Activated CD4-positive, alpha-beta T cell treated with anti-CD3 and anti-CD28 coated beads, Interleukin-2, amount 10 ng/mL, durations not matched to agents 7 days and 5 days (primary cell): ENCODE measurements at places on chromosomes 3 and 15. TPM values are rescaled to one million over a fixed set of nuclear protein-coding genes. Genes with fewer than 3 reads are reported as not detected.

TGM5 gene
- not detected for total RNA-seq

PATL2 gene
- 15.9 TPM for total RNA-seq

PLS1 gene
- total RNA-seq = 2.1 TPM

DNA sequence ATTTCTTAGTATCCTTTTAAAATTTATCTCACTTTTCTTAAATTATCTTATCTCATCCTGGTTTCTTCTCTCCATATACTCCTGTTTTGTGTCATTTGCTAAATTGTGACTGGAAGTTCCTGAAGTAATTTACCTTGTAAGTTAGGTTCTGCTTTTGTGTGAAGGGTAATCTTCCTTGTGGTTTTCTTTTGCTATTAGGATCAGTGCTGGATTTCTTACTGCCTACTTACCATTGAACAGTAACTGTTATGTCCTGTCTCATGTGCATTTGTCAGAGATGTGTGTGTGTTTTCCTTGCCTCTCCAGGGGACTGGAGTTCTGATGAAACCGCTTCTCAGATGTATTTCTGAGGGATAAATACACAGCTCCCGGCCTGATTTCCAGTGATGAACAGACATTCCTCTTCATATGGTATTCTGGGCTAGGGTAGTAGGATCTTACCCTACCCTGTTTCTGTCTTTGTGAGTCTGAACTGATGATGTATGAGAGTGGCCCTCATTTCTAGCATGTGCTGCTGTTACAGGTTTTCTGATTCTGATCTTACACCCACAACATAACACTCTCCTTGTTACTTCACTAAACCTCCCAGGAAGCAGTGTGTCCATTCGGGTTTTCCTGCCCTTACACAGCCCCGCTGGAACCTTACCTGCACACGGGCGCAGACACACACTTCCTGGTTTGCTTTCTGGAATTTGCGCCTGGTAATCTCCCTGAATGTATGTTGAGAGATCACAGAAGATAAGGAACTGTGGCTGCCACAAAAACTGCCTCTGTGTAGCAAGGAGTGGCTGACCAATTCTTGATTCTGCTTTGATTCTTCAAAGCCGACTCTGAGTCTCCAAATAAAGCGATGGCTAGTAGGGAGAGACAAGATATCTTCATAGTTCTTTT, 14.7 kb downstream of the PAK2 start:
- no peak for DNase-seq
- no peak overlapping the region for H3K4me3 ChIP-seq
- peak overlapping the region; percentile 50 for H3K27ac ChIP-seq
- peaks cover 76% of the 10 kb centered on the region for H3K36me3 ChIP-seq

DNA sequence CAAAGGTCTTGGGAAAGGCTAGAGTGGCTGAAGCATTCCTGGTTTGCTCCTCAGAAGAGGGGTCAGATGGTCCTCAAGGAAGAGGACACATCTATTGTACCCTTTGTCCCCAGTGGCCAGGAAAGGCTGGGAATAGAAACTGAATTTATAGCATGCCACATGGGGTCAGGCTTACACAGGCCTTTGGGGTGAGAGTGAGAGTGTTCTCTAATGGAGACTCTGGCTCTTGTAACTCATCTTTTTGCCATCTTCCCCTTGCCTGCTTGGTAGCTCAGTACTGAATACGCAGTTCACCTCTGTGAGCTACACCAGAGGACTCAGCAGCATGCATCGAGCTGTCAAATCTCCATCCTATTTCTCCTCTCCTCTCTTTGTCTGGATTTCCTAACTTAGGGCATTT, 87.5 kb downstream of the ATP2B2 start:
- no peaks in the 10 kb centered on the region for H3K36me3 ChIP-seq
- no peak overlapping the region for H3K4me3 ChIP-seq
- DNase-seq = no peak
- H3K27me3 ChIP-seq = peaks cover 4% of the 10 kb centered on the region
- no peak overlapping the region for H3K27ac ChIP-seq

DNA sequence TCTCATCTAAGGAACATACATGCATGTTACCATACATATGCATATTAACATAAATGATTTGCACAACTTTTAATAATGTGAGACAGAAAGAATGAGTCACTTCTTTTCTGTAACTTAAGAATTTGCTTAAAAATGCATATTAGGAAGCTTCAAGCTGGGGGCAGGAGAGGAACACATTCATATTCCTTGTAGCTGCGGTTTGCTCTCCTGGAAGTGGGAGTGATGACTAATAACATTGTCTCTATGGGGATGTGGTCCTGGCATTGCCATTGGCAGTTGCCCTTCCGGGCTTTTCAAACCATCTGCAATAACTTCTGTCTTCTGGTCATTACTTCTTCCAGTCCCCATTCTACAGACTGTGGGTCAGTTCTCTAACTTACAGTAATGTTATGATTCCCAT, 15.6 kb downstream of the CHST2 start:
- no peak overlapping the region for H3K4me3 ChIP-seq
- DNase-seq = no peak
- H3K27ac ChIP-seq = no peak overlapping the region

DNA sequence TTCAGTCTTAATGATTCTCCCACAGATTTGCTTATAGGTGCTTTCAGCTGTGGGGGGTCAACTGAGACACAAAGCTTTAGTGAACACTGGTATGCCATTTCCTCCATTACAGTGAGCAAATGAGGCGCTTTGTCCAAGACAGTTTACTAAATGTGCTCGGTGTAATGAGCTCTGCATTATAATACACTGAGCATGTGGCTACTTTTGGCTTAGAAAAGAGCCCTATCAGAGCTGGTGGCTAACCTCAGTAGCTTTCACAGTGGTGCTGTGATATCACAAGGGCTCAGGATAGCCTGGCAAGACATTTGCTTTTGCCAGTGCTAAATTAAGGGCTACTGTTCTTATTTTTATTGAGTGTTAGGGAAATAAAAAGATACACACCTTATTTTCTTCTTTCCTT, 749.7 kb upstream of the ARPP21 start:
- H3K27ac ChIP-seq = no peak overlapping the region
- no peaks in the 10 kb centered on the region for H3K36me3 ChIP-seq
- no peaks in the 10 kb centered on the region for H3K27me3 ChIP-seq
- no peak for DNase-seq
- no peaks in the 10 kb centered on the region for H3K4me1 ChIP-seq
- no peak overlapping the region for H3K4me3 ChIP-seq

GRCh38 chr3:149263856-149264255, 42.2 kb upstream of the CP start:
- H3K4me3 ChIP-seq = no peak overlapping the region
- no peaks in the 10 kb centered on the region for H3K36me3 ChIP-seq
- H3K27me3 ChIP-seq = peaks cover 18% of the 10 kb centered on the region
- no peak for DNase-seq
- H3K4me1 ChIP-seq = no peaks in the 10 kb centered on the region
